ENCODE measurements at places on chromosomes 5 and 9. TPM values are rescaled to one million over a fixed set of nuclear protein-coding genes. Genes with fewer than 3 reads are reported as not detected.

GRCh38 chr9:78146241-78146640 is 89.6 kb upstream of the CEP78 start:
- DNase-seq: no peak
- no peak overlapping the region for H3K4me3 ChIP-seq
- no peak overlapping the region for H3K27ac ChIP-seq
- H3K4me1 ChIP-seq: no peaks in the 10 kb centered on the region

- no peak overlapping the region for H3K4me3 ChIP-seq
- H3K4me1 ChIP-seq: no peaks in the 10 kb centered on the region
- DNase-seq: no peak
- no peak overlapping the region for H3K27ac ChIP-seq
- H3K36me3 ChIP-seq: no peaks in the 10 kb centered on the region
- no peaks in the 10 kb centered on the region for H3K27me3 ChIP-seq
Observed at GRCh38 chr9:72185561-72185960, 36.3 kb downstream of the GDA start.

- no peaks in the 10 kb centered on the region for H3K27me3 ChIP-seq
- no peaks in the 10 kb centered on the region for H3K4me1 ChIP-seq
- H3K27ac ChIP-seq: no peak overlapping the region
- no peak overlapping the region for H3K4me3 ChIP-seq
- DNase-seq: no peak
Observed at GRCh38 chr5:1247811-1248210, 22.6 kb downstream of the SLC6A18 start.

SVEP1 gene
- not detected for total RNA-seq

SOX30 gene
- total RNA-seq: 0.14 TPM
